ENCODE measurements at places on chromosomes 4 and X.

GRCh38 chr4:142035566-142035965 is 399.2 kb downstream of the IL15 start:
- DNase-seq: no peak

- no peak for DNase-seq
Measured at GRCh38 chr4:25908491-25908901, 5.5 kb upstream of the SMIM20 start.

DNA sequence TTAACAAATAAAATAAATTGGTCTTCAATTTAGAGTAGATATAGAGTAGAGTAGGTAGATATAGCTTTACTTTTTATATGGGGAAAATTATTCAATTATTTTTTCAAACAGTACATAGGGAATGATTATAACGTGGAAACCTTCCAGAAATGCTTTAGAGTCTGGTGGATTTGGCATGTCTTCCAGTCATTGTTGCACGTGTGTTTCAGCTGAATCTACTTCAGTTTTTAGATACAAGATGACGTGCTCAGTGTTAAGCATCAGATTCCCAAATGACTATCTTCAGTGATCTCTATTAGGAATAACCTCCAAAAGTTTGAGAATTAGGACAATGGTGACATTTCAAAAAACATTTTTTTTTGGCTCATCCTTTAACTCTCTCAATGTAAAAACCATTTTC is 616.9 kb downstream of the ANKRD50 start:
- no peak for DNase-seq

DNA sequence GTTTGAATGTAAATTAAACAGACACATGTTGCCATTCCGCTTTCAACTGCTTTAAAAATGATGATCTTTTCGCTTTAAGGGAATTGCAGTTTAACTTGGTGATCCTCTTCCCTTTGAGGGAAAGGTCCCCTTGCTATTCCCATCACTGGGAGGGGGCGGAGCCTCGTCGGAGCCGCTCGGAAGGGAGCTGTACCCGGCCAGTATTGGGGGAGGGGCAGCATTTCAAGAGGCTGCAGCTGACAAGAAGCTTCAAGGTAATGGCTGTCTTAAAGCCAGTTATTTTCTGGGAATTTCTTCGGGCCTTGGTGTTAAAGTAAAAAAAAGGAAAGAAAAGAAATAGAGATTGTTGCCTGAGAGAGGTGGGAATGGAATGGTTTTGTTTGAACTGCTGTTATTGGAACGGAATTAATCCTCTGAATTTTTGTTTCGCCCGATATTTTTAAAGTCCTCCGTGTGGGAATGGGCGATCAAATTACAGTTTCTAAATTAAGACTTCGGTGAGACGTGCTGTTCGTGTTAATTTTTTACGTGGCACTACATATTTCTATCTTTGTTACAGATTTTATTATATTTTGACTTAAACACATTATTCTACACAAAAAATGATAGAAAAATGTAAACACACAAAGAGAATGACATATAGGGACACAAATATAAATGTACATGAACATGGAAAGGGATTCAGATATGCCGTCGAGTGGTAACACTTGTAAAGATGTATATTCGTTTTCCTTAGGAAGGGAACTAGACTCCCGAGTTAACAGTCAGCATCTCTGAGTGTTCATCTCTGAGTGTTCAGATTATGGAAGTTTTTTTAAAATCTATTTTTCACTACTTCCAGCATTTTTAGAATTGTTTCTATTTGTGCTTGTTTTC is 9.2 kb downstream of the PWWP3B start:
- DNase-seq: peak; percentile 13

DNA sequence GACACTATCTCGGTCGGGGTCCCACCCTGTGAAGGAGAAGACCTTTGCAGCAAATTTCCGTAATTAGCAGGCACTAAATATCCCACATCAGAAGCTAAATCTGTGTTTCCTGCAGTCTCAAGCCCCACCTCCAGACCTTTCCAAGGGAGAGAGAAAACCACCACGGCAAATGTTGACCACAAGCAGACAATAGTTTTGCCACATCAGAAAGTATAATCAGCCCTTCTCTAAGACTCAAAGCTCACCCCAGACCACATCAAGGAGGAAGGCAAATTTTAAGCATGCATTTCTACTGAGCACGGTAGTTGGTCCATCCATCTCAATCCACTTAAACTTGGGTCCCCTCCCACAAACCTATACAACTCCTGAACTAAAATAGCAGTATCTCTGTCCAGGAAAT is 398.5 kb downstream of the GPM6A start:
- DNase-seq: no peak

- peak; percentile 2 for DNase-seq
Measured at GRCh38 chr4:127586922-127587571, 45.7 kb upstream of the INTU start.

GRCh38 chr4:184473499-184474262 is 669 bp downstream of the IRF2 start:
- no peak for DNase-seq

DNA sequence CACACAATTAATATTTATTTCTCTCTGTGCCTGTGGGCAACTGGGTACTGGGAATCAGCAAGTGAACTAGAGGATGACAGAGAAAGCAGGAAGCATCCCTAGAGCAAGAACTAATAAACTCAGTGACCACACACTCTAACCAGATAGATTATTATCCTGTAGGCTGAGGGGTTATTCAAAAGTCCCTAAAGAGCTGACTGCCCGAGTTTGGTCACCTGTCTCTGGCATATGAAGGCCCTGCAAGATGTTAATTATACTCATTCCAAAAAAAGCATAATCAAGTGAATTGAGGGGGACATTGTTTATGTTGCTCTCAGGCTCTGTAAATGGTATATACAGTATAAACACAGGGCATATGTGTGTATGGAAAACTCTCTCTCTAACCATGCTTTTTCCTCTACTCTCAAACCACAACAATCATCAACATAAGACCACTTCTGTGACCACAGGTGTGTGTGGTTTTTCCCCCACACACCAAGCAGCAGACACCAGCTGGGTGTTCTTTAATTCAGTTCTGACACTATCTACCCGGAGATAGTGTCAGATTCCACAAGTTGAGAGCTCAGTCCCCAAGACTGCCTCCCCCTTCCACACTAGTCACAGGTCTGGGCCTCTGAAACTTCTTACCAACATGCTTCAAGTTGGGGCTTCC is 6.2 kb upstream of the HPSE start:
- no peak for DNase-seq

DNA sequence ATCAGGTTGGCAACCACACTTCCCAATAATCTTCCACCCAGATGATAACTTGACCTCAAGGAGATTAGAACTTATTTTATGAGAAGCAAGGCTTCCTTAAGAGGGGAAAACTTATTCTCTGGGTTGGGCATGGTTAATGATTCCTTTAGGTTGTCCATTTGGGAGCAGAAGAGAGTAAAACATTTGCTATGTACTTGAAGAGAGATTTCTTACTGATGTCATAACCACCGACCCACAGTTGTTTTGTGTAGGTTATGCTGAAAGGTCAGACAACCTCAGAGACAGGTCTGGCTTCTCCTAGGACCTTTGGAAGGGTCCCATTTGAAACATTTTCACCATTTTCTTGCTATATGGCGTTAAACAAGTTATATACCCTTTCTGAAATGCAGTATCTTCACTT is 56.1 kb downstream of the FAM114A1 start:
- no peak for DNase-seq

GRCh38 chr4:107719207-107719921 is 670 bp downstream of the PAPSS1 start:
- DNase-seq: no peak

DNA sequence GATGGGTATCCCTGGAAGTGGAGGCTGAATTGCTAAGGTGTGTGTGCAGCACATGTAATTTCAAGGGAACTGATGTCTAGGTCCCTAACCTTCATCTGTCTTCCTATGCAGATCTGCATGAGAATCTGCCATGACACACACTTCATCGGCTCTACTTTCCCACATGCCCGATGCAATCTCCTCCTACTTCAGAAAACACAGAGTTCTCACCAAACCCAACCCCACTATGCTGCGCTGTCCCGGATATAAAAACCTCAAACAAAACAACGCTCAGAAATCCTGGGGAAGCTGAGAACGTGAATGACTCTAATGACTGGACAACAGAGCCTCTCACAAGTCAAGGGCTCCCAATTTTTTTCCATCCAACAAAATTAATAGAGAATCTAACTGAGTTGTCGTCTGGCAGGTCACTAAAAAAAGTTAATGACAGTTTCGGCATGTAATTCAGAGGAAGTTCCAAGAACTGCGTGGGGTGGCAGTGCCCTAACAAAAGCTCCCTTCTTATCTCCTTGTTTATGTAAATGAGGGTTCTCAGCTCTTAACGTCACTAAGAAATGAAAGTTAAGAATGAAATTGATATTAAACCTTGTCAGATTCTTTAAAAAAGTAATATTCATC is 39.0 kb downstream of the STX18 start:
- DNase-seq: no peak

DNA sequence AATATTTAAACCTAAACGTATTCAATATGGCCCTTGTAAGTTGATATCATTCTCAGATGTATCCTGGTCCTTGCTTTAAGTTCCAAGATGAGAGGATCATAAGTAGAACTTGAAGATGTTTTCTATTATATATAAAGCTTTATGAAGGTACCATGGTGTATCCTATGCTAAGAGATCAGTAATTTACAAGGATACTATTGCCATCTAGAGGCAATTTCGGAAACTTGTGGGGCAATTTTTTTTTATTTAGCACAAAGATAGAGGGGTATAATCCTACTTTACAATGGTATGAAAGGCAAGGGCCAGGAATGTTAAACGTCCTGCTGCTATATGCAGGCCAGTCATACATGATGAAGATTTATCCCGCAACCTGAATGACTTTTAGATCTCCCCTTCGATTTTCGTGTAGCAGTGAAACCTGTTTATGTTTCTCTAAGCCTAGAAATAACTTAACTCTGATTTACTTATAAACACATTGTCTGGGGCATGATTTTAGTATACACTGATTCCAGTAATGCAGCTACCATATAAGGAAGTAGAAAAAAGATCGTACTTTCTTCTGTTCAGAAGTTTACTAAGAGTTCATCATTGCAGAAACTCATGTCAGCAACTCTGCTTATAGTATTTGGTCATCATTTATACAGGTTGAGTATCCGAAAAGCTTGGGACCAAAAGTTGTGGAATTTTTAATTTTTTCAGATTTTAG is 2.6 kb downstream of the SLC25A31 start:
- DNase-seq: peak; percentile 9

- DNase-seq: no peak
Measured at GRCh38 chr4:36320117-36320896, 38.9 kb downstream of the DTHD1 start.

DNA sequence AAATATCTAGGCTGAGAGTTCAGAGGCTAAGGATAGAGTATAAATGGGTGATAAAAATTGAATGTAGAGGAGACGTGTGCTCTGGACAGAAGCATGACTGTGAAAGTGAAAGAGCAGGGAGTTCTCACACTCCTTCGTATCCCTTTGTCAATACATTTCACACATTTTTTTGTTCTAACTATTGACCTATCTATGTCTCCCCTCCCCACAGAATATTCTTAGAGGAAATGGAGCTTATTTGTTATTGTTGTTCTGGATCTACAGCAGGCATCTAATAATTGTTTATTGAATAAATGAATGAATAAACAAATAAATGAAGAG is 57.6 kb downstream of the ENPEP start:
- DNase-seq: no peak

DNA sequence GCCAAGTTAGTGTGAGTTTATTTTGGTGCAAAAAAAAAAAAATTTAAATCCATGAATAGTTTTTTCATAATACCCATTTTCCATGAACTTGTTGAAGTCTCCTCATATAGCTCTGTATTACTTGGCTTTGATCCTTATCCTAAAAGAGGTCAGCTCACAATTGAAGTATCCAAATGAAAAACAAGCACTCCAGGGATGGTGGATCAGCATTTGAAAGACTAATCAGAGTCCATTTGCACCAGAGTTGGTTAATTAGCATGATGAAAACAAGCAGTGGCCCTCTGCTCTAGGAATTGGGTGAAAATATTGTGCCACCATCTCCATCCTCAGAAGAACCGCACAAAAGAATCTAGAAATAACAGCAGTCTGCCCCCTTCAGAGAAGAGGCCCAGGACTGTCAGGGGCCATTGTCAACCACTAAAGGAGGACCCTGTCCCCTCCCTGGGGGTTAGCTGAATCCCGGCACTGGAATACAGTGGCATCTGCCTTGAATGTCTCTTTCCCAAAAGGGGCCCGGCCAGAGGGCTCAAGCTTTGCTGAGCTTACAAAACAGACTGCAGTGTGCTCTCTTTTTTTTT is 24.7 kb downstream of the SH3KBP1 start:
- DNase-seq: peak; percentile 13

DNA sequence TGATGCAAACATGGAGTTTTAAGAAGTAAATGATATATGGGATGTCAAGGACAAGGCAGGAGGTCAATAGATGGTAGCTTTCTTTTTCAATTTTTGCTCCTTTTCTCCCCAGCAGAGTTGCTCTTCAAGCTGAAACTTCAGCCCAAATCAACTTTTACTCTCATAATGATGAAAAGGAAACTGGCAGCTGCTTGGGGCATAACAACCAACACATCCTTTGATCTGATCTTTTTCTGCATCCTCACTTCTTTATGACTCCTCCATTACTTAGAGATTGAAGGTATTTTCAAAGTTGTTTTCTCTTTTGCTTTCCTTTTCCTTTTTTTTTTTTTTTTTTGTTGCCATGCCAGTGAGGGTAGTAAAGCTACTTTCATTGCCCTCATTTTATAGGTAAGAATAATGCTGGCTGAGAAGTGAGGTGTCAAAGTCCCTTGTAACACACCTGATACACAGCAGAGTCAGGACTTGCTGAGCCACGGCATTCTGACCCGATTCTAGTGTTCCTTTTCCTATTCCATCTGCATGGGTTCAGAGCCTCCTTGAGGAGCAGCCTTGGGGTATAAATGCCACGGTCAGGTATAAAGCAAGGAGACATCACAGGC is 26.9 kb downstream of the SLC2A9 start:
- DNase-seq: no peak

DNA sequence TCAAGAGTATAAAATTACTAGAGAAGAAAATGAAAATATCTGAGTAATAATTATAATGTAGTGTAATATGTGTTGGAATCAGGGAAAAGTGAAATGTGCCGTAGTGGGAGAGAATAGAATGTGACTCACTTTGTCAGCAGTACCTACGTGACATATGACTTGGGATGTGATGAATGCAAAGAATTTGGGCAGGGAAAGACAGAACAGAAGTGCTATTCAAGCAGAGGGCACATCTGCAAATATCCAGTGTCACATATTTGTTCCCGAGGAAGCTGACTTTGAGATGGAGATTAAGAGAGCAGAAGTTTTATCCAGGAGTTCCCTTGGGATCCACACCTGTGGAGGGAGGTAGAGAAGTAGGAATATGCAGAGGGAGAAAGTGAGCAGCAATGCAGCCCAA is 69.3 kb upstream of the HS3ST1 start:
- DNase-seq: no peak
